ENCODE measurements at places on chromosomes 16 and 17.
A peak's percentile ranks its signal among the peaks of the same experiment; 100 is the strongest.

DNA sequence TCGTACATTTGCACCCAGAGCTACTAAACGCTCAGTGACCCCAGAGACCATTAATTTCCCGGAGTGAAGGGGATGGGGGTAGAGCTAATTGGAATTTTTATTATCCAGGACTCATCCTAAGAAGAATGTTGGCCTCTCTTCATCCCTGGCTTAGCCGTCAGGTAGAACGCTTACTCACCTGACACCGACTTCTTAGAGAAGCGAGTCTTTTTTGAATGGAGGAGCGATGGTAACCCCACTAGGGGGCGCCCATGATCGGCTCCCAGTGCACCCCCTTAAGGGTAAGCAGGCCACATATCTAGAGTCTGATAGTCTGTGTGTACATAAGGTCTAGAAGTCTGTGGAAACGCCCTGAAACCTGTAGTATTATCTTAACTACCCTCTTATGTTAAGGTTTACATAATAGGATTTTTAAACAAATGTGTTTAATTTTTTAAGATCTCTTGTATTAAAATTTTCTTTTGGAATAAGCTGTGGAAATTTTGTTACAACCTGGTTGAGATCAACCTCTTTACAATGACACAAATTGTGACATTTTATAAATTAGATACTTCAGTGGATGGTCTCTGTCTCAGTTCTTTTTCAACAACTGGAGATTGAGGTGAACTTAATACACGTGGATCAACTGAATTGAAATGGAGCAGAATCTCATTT lies 229.8 kb downstream of the CPPED1 start:
- peak; percentile 74 for DNase-seq

GRCh38 chr16:67943619-67944504 lies at the start of gene LCAT:
LCAT (minus strand) TSS chr16:67944120; CDS start chr16:67944101, 19 bp downstream.
- no peak for DNase-seq

GRCh38 chr17:69265873-69266272 lies 37.2 kb upstream of the ABCA10 start:
- DNase-seq: no peak

DNA sequence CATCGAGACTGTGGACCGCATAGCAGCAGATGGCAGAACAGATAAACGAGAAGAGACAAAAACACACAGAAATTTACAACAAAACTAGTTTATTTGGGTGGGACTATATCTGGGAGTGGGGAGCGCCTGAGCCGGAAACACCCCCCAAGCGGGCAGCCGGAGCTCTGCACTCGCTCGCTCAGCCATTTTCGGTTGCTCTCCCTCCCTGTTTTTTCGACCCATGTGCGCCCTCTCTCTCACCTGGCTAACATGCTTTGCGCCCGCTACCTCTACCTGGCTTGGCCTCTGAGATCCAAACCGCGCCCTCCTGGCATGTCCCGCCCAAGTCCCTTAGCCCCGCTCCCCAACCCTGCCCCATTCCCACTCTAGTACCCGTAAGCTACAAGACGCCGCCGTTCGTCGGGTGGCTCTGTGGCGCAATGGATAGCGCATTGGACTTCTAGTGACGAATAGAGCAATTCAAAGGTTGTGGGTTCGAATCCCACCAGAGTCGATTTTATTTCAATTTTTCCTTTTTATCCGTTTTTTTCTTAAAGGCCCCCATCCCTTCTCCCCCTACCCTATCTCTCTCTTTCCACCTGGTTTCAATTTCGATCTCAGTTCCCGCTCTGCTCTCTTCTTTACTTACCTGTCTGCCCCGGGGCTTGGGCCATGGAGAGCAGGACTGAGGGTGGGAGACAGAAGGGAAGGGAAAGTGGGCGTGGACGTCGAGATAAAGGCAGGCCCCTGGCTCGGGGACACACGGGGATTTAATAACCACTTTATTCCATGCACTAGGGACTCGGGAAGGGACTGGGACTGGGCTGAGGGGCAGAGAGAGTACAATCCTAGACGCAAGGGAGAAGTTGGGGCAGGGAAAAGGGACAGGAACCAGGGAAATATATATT lies 2.4 kb upstream of the ALOXE3 start:
- peak; percentile 71 for DNase-seq

DNA sequence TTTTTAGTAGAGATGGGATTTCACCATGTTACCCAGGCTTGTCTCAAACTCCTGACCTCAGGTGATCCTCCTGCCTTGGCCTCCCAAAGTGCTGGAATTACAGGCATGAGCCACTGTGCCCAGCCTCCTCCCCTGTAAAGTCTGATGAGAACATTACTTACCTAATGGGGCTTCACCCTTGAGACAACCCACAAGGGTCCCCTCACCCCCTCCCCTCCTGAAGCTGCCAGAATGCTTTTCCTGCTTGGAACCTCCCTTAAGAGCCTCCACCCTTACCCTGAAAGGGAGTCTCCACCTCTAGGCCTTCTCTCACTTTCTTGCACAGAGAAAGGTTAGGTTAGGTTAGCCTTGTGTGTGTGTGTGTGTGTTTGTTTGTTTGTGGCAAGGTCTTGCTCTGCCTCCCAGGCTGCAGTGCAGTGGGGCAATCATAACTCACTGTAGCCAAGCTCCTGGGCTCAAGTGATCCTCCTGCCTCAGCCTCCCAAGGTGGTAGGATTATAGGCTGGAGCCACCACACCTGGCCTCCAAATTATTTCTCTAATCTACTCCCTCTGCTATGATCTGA lies 8.9 kb downstream of the SLC5A11 start:
- no peak for DNase-seq

DNA sequence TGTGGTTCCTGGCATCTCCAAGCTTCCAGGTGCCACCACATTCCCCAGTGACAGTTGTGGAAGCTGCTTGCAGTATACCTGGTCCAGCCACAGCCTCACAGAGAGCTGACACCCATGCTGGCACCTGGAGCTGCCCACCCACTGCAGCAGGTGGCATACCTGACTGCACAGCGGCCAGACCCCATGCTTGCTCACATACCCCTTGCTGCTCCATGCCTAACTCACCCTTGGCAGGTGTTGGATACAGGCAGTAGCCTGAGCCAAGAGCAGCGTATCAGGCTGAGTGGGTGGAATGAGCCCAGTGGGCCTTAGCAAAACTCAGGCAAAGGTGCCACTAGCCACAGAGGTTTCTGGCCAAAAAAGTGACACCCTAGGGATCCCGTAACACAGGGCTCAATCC lies 232.3 kb downstream of the CEP112 start:
- DNase-seq: no peak

GRCh38 chr16:77663711-77664110 lies 58.6 kb upstream of the NUDT7 start:
- DNase-seq: no peak

DNA sequence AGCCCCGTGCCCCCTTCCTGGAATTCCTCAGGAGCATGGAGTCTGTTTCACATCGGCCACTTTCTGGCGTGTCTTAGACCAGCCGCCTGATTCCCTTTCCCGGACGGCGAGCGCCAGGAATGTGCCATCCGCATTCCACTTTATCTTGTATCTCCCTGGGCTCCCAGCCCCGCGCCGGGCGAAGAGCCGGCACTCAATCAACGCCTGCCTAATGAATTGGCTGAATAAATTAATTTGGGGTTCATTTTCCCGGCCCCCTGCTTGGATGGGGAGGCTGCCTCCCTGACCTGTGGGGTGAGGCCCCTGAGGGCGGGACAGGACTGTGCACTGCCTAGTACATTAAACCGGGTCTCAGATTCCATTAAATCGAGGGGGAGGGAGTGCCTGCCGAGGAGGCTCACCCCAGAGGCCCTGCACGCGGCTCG lies 282.3 kb upstream of the TNRC6C start:
- DNase-seq: no peak

- DNase-seq: no peak
Observed at GRCh38 chr16:73887911-73888310, 408.7 kb upstream of the PSMD7 start.

DNA sequence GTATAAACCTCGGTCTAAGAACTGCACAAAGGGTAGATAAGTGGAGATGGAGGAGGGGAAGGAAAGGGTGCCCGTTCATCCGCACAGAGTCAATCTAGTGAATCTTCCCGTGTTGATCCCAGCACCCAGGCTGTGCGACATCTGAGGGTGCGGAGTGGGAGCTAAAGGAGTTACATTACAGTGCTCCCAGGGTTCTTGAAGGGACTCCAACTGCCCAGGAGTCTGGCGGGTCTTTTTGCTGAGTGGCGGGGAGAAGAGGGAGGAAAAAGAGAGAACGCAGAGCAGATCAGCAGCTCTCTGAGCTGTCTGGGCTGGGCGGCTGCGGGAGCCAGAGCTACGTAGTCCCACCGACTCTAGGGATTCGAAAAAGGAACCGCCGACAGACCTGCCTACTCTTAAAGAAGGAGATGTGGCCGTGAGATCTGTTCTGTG lies 1.6 kb upstream of the CA10 start:
- DNase-seq: no peak

GRCh38 chr16:28179354-28179753 lies 32.4 kb downstream of the XPO6 start:
- no peak for DNase-seq

- DNase-seq: peak; percentile 6
Observed at GRCh38 chr16:76634847-76635697, 357.9 kb downstream of the CNTNAP4 start.

- DNase-seq: peak; percentile 47
Observed at GRCh38 chr16:88681084-88681680, 5.1 kb downstream of the SNAI3 start.

GRCh38 chr17:8151120-8151640 lies 1.0 kb downstream of the PER1 start:
- DNase-seq: peak; percentile 77
